ENCODE measurements at places on chromosomes 11 and 22. TPM values are rescaled to one million over a fixed set of nuclear protein-coding genes. Genes with fewer than 3 reads are reported as not detected.

GRCh38 chr22:35393116-35394010, 6.6 kb upstream of the MCM5 start:
- no peaks in the 10 kb centered on the region for H3K36me3 ChIP-seq
- no peaks in the 10 kb centered on the region for H3K27me3 ChIP-seq
- no peak overlapping the region for H3K4me3 ChIP-seq
- H3K4me1 ChIP-seq = peaks cover 29% of the 10 kb centered on the region
- no peak for DNase-seq

DNA sequence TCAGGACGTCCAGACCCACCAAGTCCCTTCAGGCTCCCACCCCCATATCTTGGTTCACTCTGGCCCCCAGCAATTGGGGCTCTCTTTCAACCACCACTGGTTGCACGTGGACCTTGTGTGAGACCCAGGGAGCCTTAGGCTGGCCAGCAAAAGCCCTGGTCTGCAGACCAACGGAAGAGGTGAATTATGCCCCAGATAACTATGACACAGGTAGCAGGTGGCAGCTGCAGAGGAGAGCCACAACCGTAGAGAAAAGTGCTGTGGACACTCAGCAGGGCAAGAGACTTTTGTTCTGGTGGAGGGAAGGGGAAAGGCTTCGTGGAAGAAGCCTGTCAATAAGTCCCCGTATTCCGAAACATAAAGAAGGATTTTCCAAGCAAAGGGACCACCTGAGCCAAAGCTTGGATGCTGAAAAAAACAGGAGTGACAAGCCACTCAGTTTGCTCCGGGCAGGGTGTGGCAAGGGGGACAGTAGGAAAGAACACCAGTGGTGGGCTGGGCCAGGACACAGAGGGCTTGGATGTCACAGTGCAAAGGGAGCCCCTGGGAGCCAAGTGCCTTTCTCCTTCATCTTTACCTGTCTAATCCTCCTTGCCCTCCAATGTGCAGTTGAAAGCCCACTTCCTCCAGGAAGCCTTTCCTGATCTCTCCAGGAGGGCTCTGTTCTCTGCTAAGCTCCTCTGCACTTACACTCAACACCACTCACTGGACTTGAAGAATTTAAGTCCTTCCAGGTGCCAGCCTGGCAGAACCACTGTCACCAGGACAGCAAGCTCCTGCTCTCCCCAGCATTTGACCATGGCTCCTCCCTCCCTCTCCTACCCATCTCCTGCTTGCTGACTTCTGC, 264.7 kb downstream of the BUD13 start:
- no peak overlapping the region for H3K4me3 ChIP-seq
- H3K36me3 ChIP-seq = no peaks in the 10 kb centered on the region
- no peaks in the 10 kb centered on the region for H3K4me1 ChIP-seq

GRCh38 chr11:12629601-12630313, 44.5 kb upstream of the TEAD1 start:
- H3K27me3 ChIP-seq = no peaks in the 10 kb centered on the region
- no peak overlapping the region for H3K4me3 ChIP-seq
- DNase-seq = no peak

- DNase-seq = no peak
- no peaks in the 10 kb centered on the region for H3K4me1 ChIP-seq
- H3K27ac ChIP-seq = no peak within 1 kb of the TSS
Measured at GRCh38 chr11:131370090-131370751, at the start of gene NTM. Gene NTM, plus strand, starts transcription at chr11:131370615.

GRCh38 chr22:28310299-28310698, 369.3 kb downstream of the TTC28 start:
- no peaks in the 10 kb centered on the region for H3K36me3 ChIP-seq
- H3K4me1 ChIP-seq = no peaks in the 10 kb centered on the region
- H3K27me3 ChIP-seq = no peaks in the 10 kb centered on the region
- no peak overlapping the region for H3K4me3 ChIP-seq

- no peak for DNase-seq
- no peaks in the 10 kb centered on the region for H3K4me1 ChIP-seq
- H3K36me3 ChIP-seq = peaks cover 3% of the 10 kb centered on the region
- H3K4me3 ChIP-seq = no peak overlapping the region
Measured at GRCh38 chr11:119236490-119236889, 30.4 kb downstream of the CBL start.

- H3K27me3 ChIP-seq = no peaks in the 10 kb centered on the region
- no peak overlapping the region for H3K27ac ChIP-seq
- no peaks in the 10 kb centered on the region for H3K36me3 ChIP-seq
- H3K4me3 ChIP-seq = no peak overlapping the region
Measured at GRCh38 chr11:123505546-123506299, 75.7 kb downstream of the GRAMD1B start.

DNA sequence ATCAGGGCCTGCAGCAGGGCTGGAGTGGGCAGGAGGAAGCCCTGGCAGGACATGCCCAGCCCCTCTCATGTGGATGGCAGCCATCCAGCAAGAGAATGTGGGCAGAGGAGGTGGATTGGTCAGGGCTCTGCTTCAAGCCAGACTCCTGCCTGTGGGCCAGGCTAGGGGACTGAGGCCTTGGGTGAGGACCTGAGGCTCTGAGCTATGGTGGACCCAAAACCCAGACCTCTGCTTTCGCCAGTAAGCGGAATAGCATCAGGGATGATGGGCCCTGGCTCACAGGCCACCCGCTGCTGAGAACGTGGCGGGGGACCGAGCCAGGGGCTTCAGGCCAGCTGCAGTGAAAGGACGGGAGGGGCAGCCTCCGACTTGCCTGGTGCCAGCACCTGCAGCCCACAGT, 57.4 kb downstream of the LINC01488 start:
- H3K27me3 ChIP-seq = no peaks in the 10 kb centered on the region
- H3K27ac ChIP-seq = no peak overlapping the region
- no peak overlapping the region for H3K4me3 ChIP-seq
- DNase-seq = no peak
- no peaks in the 10 kb centered on the region for H3K36me3 ChIP-seq

DNA sequence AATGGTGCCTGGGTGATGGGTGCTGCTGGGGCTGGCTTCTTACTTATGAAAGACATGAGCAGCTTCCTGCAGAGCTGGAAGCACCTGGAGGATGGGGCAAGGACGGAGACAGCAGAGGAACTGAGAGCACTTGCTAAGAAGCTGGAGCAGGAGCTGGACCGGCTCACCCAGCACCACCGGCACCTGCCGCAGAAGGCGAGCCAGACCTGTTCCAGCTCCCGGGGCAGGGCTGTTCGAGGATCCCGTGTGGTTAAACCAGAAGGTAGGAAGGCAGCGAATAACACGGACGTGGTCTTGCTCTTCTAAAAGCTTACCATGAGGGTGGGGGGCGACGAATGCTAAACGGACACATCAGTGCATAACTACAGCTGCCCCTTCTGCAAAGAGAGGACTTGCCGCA, 9.3 kb downstream of the APOL5 start:
- no peaks in the 10 kb centered on the region for H3K36me3 ChIP-seq
- no peaks in the 10 kb centered on the region for H3K4me1 ChIP-seq
- DNase-seq = no peak
- H3K4me3 ChIP-seq = no peak overlapping the region

GRCh38 chr22:46546466-46547178, 9.2 kb upstream of the CELSR1 start:
- no peaks in the 10 kb centered on the region for H3K27me3 ChIP-seq
- no peaks in the 10 kb centered on the region for H3K36me3 ChIP-seq
- no peak overlapping the region for H3K4me3 ChIP-seq
- peaks cover 26% of the 10 kb centered on the region for H3K4me1 ChIP-seq
- no peak for DNase-seq
- peak overlapping the region; percentile 34 for H3K27ac ChIP-seq

GRCh38 chr22:23305922-23306374, 125.6 kb downstream of the BCR start:
- H3K4me1 ChIP-seq = no peaks in the 10 kb centered on the region
- no peaks in the 10 kb centered on the region for H3K27me3 ChIP-seq
- no peak overlapping the region for H3K4me3 ChIP-seq
- H3K36me3 ChIP-seq = no peaks in the 10 kb centered on the region
- H3K27ac ChIP-seq = no peak overlapping the region

GRCh38 chr11:124754710-124755109, 2.7 kb upstream of the VSIG2 start:
- H3K4me3 ChIP-seq = no peak overlapping the region
- no peaks in the 10 kb centered on the region for H3K36me3 ChIP-seq
- H3K27ac ChIP-seq = no peak overlapping the region
- DNase-seq = no peak
- 0 out of 2 replicates have a peak, but pooled peaks cover 4% of the 10 kb centered on the region for H3K4me1 ChIP-seq

DNA sequence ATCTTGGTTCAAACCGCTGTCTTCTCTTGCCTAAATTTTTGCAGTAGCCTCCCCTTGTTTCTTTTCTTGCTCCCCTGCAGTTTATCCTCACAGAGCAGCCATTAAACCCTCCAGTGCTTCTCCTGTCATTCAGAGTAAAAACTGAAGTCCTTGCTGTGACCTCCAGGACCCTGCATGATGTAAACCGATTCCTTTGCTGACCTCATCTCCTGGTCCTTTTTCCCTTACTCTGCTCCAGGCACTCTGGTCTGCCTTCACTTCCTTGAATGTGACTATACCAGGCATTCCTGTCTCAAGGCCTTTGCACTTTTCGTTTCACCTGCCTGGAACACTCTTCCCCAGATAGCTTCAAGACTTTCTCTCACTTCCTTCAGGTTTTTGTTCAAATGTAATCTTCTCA, 152.0 kb downstream of the WNT11 start:
- no peak overlapping the region for H3K4me3 ChIP-seq
- H3K27me3 ChIP-seq = no peaks in the 10 kb centered on the region
- no peaks in the 10 kb centered on the region for H3K4me1 ChIP-seq
- H3K27ac ChIP-seq = no peak overlapping the region

- H3K36me3 ChIP-seq = no peaks in the 10 kb centered on the region
- DNase-seq = peak; percentile 18
- H3K4me3 ChIP-seq = no peak overlapping the region
- H3K27me3 ChIP-seq = no peaks in the 10 kb centered on the region
Measured at GRCh38 chr11:31240340-31240904, 129.1 kb downstream of the DCDC1 start.

DNA sequence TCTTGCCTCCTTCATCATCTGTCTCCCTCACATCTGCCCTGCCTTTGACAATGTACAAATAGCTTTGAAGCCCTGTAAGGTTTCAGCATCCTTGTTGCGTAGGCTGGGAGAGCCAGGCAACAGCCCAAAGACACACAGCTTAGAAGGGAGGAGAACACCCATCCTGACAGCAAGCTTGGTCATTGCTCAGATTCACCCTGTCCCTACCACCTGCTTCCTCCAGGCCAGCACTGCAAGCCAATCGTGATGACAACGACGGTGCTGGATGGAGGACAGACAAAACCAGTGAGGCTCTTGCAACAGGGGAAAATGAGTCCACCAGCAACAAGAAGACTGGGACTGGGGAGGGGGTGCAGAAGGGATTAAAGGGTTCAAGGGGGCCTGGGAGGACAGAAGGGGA, 32.9 kb upstream of the CD5 start:
- H3K36me3 ChIP-seq = no peaks in the 10 kb centered on the region
- no peaks in the 10 kb centered on the region for H3K27me3 ChIP-seq
- no peak overlapping the region for H3K27ac ChIP-seq
- H3K4me1 ChIP-seq = no peaks in the 10 kb centered on the region
- no peak overlapping the region for H3K4me3 ChIP-seq
- no peak for DNase-seq

- H3K4me1 ChIP-seq = no peaks in the 10 kb centered on the region
- no peak overlapping the region for H3K4me3 ChIP-seq
- no peak for DNase-seq
Measured at GRCh38 chr11:119306373-119306890, 10.5 kb downstream of the MCAM start.

QSER1 gene
- total RNA-seq = 48.2 TPM

OR5AS1 gene
- not detected for total RNA-seq

CHRM1 gene
- total RNA-seq = not detected

CABP4 gene
- total RNA-seq = not detected

KRTAP5-9 gene
- not detected for total RNA-seq

OR56A1 gene
- total RNA-seq = not detected
